ENCODE measurements at places on chromosomes 7 and 10.

DNA sequence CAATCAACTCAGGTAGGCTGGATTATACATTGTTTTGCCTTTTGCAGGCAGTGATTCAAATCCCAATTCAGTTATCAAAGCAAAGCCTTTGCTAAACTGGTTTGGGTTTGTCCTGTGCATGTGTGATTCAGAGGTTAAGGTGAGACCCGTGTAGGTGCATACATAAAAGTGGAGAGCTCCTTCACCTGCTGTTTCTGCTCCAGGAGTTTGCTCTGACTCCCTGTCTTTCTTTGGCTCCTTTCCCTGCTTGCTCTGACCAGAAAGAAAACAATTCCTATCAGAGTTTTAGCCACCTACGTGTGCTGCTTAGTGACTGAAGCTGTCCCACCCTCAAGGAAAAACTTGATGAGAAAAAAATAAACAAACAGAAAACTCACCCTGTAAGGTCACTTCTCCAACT is 101.1 kb downstream of the TPST1 start:
- no peak for DNase-seq

DNA sequence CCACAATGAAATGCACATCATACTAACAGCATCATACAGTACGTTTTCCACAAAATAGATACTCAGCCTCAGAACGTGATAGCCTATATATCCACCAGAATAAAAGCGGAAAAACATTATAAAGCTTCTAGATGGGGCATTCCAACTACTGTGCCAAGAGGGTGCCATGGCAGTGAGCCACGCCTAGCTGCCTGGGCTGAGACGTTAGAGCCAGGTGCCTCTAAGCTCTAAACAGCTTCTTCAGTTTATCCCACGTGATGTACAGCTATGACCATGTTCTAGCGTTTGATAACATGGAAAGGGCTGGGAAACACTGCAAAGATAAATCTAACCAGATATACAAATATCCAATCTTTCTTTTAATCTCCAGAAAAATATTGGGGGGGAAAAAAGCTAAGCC is 17.8 kb downstream of the USP6NL start:
- no peak for DNase-seq

DNA sequence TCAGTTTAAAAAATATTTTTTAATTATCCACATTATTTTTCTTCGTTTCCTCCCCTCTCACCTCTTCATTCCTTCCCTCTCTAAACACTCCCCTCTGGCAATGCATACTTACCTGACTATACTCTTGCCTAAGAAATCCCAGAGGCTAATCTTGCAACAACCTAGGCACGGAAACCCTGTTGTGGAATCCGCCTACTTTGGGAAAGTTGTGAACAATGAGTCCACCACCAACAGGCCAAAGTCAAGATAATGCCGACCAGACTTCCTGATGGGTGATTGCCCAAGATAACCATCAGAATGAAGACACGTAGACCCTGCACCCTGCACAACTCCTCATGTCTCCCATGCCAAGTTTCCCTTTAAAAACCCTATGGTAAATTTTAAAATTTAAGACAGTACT is 521.5 kb downstream of the KIF20B start:
- peak; percentile 84 for DNase-seq

DNA sequence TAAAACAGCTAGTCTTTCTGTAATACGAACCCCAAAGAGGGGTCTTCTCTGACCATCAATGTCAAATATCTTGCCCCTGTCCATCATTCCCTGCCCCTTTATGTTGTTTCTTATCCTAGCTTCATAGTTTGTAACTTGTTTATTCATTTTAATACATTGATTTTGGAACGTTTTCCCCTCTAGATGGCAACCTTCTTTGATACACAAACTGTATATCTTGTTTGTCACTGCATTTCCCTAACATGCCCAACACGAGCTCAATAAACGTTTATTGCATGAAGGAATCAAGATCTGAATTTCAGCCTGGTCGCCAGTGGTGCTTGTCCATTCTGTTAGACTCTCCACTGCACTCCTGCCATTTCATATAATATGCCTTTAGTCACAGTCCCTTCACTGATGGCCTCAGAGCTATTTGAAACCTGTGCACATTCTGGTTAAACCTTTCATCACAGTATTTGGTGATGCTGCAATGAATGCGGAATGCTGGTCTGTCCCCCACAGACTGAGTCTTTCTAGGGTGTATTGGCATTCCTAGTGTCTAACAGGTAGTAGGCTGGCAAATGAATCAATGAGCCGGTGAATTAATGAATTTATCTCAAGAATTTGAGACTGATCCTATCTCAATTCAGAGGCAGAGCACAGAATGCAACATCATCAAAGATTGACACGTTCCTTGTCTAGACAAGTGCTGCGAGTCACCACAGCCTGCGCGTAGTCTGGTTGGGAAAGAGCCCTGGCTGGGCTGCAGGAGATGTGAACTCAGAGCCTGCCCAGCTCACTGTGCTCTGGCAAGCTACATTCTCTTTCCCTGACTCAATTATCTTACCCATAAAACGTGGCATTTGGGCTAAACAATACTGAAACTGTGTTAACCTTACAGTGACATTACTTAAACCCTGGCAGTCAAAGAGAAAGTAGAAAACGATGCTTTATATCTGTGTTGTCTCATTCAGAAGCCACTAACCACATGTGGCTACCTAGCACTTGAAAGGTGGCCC is 55.2 kb upstream of the FRMD4A start:
- DNase-seq = peak; percentile 87

GRCh38 chr7:115724400-115725056 is 306.0 kb downstream of the TFEC start:
- DNase-seq = peak; percentile 6

GRCh38 chr10:77702166-77702565 is 64.6 kb upstream of the KCNMA1 start:
- peak; percentile 85 for DNase-seq

GRCh38 chr7:35004531-35005095 is 32.7 kb downstream of the DPY19L1 start:
- no peak for DNase-seq

Data from amniotic epithelial cell (primary cell).